ENCODE measurements at places on chromosomes 12 and 14.

DNA sequence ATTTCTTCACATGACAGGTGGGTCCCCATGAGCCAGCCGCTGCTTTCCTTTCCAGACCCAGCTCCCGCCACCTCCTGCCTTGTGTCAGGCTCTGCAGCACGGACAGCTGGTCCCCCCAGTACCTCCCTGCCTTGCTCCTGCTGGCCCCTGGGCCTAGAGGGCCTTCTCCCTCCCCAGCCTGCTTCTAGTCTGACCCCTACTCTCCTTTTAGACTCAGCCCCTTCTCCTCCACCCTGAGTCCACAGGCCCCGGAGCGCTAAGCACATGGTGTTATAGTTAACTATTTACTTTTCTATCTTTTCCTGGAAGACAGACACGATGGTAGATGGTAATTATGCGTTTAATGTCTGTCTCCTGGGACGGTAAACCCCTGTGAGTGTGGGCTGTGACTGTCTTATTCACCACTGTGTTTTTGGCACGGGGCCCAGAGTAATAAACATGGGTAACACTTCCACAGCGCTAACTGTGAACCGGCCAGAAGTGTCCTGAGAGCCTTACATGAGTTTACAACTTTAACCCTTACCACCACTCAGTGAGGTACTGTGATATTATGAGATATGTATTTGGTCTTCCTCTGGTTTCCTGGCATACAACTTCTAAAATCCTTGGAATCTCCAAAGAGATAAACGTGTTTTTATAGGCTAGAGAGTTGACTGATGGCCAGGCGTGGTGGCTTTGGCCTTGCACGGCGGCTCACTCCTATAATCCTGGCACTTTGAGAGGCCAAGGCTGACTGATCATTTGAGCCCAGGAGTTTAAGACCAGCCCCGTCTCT, 41.2 kb downstream of the DGLUCY start:
- DNase-seq: peak; percentile 62

DNA sequence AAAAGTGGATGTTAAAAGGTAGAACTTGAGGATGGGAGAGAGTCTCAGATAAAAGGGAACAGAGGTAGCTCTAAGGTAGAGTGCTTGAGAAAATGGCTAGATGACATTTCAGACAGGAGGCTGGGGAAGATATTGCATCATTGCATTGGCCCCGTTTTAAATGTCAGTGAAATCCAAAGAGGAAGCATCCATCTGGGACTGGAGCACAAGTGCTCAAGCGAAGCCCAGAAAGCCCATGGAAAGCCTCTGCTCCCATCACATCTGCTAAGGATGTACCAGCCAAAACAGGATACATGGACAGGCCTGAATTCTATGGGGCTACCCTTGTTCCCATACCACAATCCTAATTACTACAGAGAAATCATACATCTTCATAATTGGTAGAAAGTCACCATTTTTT, 581.5 kb upstream of the TMEM132C start:
- DNase-seq: no peak

- DNase-seq: no peak
Observed at GRCh38 chr12:39144613-39145061, 239.2 kb upstream of the CPNE8 start.

- DNase-seq: no peak
Observed at GRCh38 chr14:23361763-23362162, 3.2 kb downstream of the EFS start.

DNA sequence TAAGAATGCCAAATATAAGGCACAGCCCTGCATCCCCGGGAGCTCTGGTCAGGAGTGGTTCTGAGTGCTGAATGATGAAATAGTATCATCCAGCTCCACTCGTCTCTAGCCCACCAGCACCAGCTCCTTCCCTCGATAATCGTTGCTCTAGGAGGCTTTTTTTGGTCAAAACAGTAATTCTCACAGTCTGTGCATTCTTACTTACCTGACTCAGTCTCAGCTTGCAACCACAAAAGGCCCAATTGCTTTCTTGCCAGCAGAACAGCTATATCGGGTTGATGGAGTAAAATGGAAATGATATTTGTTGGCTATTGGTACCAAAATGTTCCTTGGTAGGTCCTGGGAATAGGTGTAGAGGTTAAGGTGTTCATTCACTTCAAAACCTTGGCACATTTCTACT, 94.8 kb downstream of the BMP4 start:
- DNase-seq: no peak

- no peak for DNase-seq
Observed at GRCh38 chr14:65281991-65282895, 130.3 kb upstream of the FUT8 start.

GRCh38 chr12:71594214-71594948, 69.3 kb downstream of the ZFC3H1 start:
- DNase-seq: no peak

DNA sequence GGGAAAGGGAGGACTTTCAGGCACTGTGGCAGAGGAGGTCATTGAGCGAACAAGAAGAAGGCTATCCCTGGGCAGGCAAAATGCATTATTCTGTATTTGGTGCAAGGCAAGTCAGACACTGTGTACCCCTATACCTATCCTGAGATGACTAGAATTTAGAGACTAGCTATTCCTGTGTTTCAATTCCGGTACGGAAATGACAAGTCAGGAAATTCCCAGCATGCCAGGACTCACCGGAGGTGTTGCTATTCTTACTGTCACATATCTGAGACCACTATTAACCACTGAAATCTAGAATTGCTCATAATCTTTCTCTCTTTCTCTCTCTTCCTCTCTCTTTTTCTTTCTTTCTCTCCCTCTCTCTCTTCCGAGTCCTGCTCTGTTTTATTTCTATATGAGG, 297.1 kb downstream of the PDZRN4 start:
- no peak for DNase-seq

DNA sequence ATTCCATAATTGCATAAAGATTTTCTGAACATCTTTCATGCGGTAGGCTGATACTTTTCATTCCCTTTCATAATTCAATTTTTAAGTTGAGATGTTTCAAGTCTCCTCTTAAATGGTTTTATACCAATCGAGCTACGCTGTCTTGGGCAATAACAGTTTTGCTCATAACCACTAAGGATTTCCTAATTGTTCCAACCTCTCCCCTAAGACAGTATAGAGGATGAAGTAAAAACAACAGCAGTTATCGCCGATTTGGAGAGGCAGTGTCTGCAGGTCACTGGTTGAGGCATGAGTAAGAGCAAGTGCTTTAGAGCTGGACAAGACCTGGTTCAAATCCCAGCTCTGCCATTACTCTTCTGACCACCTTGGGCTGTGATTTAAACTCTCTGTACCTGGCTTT, 6.9 kb upstream of the MED13L start:
- no peak for DNase-seq

- DNase-seq: no peak
Observed at GRCh38 chr12:54159140-54159539, 29.6 kb downstream of the SMUG1 start.

GRCh38 chr14:81315341-81315740, 84.8 kb downstream of the STON2 start:
- DNase-seq: no peak

DNA sequence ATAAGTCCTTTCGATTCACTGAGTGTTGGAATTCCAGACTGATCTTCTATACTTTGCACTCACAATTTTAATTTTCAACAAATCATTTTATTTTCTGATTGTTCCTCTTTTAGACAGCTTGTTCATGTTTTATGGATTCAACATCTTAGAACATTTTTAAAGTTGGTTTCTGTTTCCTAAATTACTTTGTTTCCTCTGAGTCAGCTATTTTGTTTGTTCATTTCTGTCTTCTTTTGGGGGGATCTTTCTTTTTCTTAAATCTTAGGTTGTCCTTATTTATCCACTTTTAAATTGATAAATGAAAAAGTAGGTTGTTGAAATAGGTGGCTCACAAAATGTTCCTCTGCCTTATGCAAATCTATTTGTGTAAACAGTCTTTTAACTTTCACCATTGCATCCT, 160.0 kb downstream of the GALC start:
- DNase-seq: no peak

DNA sequence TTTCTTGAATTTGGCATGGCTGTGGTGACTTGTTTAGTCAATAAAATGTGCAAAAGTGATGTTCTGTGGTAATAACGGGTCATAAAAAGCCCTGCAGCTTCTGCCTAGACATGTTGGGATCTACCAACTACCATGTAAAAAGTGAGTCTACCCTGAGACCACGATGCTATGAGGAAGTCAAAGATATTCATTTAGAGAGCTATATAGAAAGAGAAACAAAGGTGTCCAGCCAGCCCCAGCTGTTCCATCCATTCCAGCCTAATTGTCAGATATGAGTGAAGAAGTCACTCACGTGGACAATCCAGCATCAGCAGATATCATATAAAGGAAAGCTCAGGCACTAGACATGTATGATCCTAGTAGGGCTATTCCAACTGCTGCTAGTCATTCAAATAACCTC, 117.2 kb upstream of the SSTR1 start:
- DNase-seq: no peak

DNA sequence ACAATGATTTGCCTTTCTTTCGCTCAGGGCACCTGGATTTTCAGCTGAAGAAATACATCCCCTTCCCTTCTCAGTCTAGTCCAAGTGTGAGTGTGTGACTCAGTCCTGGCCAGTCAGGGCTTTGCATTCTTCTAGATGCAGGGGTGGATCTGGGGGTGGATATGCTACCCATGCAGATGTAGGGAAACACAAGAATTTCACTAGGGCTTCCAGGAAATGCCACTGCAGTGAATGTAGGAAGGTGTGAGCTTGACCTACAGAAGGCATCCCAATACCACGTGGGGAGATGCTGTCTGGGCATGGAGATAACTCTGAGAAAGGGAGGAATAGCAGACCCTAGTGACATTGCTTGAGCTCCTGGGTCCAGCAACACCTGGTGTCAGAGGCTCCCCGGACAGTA, 404.2 kb downstream of the GLT1D1 start:
- DNase-seq: no peak
